Vagina (tissue), 2 donors: ENCODE measurements at places on chromosomes 2 and 18. TPM values are rescaled to one million over a fixed set of nuclear protein-coding genes. Genes with fewer than 3 reads are reported as not detected.

DNA sequence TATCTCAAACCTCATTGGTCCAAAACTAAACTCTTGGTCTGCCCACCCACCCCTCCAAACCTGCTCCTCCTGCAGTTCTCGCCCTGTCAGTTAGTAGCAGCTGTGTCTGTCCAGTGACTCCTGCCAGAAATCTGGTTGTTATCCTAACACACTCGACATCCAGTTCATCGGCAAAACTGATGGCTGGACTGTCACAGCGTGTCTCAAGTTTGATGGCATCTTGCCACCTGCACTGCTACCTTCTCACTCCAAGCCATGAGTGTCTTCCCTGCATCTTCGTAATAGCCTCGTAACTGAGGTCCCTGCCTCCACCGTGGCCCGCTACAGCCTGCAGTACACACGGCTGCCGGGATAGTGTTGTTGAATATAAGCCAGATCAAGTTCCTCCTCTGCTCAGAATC, 470.1 kb upstream of the RAB12 start:
- H3K36me3 ChIP-seq, result no peaks in the 10 kb centered on the region
- H3K4me1 ChIP-seq, result peaks cover 13% of the 10 kb centered on the region
- no peak overlapping the region for H3K4me3 ChIP-seq
- DNase-seq, result no peak
- H3K27ac ChIP-seq, result peak overlapping the region; percentile 71

- no peak overlapping the region for H3K4me3 ChIP-seq
- DNase-seq, result no peak
- H3K27me3 ChIP-seq, result no peaks in the 10 kb centered on the region
Measured at GRCh38 chr2:13558368-13558767, 841.6 kb downstream of the TRIB2 start.

GRCh38 chr18:12005538-12006487, 24.5 kb downstream of the IMPA2 start:
- DNase-seq, result no peak
- peaks cover 7% of the 10 kb centered on the region for H3K4me1 ChIP-seq
- no peak overlapping the region for H3K4me3 ChIP-seq
- no peaks in the 10 kb centered on the region for H3K36me3 ChIP-seq

DCC gene
- total RNA-seq, result not detected

- peak overlapping the region; percentile 41 for H3K4me3 ChIP-seq
- H3K27ac ChIP-seq, result peak overlapping the region; percentile 93
- H3K36me3 ChIP-seq, result no peaks in the 10 kb centered on the region
- no peaks in the 10 kb centered on the region for H3K27me3 ChIP-seq
- no peak for DNase-seq
- peaks cover 40% of the 10 kb centered on the region for H3K4me1 ChIP-seq
Measured at GRCh38 chr2:177164131-177164530, 48.5 kb upstream of the HNRNPA3 start.

NDC80 gene
- total RNA-seq, result 3.9 TPM

SNORC gene
- not detected for total RNA-seq
